Stimulated activated CD8-positive, alpha-beta memory T cell treated with anti-CD3 and anti-CD28 coated beads, Interleukin-7, amount 100 ng/mL, for 1 hour (primary cell): ENCODE measurements at places on chromosomes 7 and 10.
A peak's percentile ranks its signal among the peaks of the same experiment; 100 is the strongest.

DNA sequence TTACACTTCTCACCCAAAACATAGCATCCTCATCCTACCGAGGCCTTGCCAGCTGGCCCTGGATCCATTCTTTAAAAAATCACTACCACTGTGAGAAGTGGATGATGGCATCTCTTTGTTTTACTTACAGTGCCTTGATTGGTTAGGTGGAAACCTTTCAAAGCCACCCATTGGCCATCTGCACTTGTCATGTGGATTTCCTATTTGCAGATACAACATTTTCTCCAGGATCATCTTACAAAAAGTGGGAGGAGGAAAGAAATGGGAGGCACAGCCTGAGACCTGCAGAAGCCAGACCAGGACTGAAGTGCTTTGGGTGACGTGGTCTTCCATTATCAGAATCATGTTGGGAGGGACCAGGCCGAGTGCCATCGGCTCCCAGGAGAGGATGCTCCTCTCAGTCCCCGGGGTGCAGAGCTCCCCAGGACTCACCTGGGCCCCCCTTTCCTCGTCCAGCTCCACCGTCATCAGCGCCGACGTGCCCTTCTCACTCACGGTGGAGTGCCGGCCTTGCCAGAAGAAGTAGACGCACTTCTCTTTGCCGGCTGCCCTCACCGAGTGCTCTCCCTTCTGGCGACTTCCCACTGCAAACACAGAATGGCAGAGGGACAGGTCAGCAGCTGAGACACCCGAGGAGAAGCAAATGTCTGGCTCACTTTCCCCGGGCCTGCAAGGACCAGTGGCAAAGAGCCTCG is 161.2 kb downstream of the SVIL start:
- DNase-seq: no peak

DNA sequence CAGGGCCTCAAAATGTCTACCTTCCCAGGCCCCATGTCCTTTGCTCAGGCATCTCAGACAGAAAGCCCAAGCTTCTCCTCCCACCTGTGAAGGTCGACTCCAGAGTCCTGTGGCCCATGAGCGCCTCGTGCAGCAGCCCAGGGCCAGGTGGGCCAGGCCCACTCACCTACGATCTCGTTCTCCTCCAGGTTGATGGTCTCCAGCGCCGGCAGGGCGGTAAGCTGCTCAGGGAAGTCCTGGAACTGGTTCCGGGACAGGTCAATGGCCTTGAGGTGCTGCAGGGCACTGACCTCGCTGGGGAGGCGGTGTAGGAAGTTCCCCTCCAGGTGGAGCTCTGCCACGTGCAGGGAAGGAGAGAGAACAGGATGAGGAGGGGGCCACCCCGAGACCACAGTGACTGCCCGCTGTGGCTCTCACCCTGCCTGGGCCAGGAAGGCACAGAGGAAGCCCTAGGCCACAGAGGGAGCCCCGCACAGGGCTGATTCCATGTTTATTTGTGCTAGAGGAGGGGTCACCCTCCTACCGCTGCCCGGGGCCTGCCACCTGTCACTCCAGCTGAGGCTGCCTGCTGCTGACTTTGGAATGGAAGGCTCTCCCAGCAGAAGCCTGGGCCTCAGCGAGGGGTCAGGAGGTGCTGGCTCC is 40.0 kb upstream of the NPFFR1 start:
- DNase-seq: no peak

- no peak for DNase-seq
These were observed 865.9 kb downstream of the CNTNAP2 start for GRCh38 chr7:146982482-146982881.

DNA sequence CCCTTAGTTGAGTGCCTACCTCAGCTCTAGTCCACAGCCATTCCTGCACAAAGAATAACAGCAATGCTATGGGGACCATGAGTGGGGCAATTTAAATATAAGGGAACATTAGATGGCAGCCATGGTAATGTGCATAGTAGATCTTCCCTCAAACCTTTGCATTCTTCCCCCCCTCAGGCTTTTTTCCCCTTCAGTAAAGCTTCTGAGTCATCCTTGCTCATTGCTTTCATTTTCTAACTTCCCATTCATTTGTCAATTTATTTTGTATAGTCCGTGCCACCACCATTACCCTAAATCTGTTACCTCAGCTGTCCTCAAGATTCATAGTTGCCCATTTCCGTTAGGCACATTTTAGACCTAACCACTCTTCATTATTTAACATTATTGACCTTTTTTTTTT is 10.7 kb downstream of the HECTD2 start:
- DNase-seq: no peak

- no peak for DNase-seq
These were observed 426.4 kb downstream of the TYW1 start for GRCh38 chr7:67423065-67423464.

GRCh38 chr10:21526860-21527597 is 1.5 kb upstream of the SKIDA1 start:
- no peak for DNase-seq

GRCh38 chr7:33813331-33813730 is 92.0 kb upstream of the BMPER start:
- DNase-seq: no peak

DNA sequence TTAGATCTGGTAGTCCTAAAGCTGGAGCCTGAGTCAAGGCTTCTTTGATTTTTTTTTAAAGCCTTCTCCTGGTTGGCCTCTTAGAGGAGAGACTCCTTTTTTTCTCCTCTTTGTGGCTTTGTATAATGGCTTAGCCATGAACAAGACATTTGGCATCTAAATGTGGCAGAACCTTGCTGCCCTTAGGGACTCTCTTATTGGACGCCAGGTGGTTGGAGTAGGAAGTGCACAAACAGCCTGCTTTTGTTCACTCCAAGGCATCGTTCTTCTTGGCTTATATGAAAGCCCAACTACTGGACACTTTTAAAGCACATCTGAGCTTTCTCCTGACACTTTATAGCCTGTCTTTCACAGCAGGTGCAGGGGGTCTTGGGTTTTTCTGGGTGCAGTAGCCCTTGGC is 25.0 kb downstream of the ZPBP start:
- no peak for DNase-seq

GRCh38 chr10:110610308-110610774 is 33.8 kb upstream of the RBM20 start:
- DNase-seq: peak; percentile 12

DNA sequence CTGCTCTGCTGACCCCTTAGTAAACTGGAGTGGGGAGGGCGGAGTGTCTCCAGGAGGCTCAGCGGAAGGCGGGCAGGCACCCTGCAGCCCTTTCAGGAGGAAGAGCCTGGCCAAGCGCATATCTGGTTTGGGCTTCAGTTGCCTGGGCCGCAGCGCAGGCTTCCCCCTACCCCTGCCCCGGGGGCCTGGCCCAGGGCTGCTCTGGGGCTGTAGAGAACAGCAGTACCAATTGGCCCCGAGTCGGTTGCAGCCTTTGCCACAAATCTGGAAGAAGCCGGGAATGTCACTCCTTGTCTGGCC is 28.1 kb upstream of the JAKMIP3 start:
- no peak for DNase-seq

GRCh38 chr10:30752481-30752881 is 122.9 kb upstream of the LYZL2 start:
- no peak for DNase-seq

DNA sequence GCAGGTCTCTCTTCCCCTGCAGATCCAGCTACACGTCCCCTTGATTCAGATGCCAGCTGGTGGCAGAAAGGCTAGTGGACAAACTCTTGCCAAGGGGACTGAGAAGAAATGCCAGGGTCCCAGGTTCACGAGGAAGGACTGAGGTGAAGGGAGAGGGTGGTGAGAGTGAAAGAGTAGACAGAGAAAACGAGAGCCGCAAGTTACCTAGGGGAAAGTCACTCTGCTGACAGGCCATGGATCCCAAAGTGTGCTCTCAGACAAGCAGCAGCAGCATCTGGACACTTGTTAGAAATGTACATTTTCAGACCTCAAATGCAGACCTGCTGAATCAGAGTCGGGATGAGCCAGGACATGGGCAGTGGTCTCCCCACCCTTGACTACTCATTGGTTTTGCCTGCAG is 192.3 kb downstream of the FGFR2 start:
- no peak for DNase-seq

- no peak for DNase-seq
These were observed 914.4 kb downstream of the PCDH15 start for GRCh38 chr10:53886325-53887300.

GRCh38 chr10:127091354-127091753 is 105.0 kb downstream of the INSYN2A start:
- DNase-seq: no peak

DNA sequence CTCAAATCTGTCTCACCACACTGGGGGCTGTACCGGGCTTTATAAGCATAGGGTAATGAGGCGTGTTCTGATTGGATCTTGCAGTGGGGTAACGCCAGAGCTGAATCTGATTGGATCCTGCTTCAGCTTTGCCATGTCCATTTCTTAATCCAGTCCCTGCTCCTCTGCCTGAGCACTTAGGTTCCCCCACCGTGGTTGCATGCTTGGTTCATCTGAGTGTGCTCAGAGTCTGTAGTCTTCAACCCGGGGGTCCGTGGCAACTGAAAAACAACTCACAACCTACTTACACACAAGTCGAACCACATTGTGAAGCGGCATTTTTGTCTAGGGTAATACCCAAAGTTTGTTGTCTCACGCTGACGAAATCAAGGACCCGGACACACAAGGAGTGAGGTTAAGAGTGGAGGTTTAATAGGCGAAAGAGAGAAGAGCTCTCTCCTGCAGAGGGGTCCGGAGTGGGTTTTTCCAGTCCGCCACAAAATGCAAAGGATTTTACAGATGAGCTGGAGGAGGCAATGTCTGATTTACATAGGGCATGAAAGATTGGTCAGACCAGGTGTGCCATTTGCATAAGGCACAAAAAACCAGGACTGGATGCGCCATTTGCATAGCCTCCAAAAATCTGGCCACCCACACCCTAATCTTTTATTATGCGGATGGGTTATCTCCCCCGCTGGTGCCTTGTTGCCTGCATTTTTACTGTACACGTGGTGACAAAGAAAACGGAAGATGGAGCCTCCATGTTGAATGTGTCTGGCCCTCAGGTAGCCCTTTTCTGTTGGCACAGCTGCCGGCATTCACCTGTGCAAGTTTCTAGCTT is 641.8 kb upstream of the FOXK1 start:
- no peak for DNase-seq

- DNase-seq: no peak
These were observed 8.0 kb downstream of the RASSF4 start for GRCh38 chr10:44967616-44968015.

- DNase-seq: no peak
These were observed 77.7 kb downstream of the VWA2 start for GRCh38 chr10:114316744-114317143.

DNA sequence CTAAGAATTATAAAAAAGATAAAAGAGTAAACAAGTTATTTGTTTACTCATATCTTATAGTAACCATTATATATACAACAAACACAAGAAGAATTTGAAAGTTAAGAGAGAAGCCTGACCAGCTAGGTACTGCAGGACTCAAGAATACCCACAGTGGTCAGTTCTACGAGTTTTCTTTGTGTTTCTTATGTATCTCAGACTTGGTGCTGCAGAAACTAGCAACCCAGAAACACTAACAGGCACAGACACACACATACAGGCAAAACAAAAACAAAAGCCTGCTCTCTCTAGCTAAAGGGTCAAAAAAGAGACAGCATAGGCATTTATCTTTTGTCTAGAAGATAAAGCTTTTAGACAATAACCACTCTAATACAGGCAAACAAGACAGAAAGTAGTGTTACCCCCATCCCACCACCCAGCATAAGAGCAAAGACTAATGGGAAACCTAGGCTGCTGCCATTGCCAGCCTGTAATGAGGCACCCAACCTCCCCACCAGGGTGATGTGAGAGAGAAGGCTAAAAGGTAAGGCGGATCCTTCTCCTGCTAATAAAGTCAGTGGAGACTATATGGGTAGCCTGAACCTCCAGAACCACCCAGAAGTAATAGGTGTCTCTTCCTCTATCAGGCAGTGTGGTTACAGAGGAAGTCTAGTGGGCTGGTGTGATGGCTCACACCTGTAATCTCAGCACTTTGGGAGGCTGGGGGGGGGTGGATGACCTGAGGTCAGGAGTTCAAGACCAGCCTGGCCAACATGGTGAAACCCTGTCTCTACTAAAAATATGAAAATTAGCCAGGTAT is 113.9 kb downstream of the DNAJC1 start:
- no peak for DNase-seq

- no peak for DNase-seq
These were observed 43.7 kb downstream of the FAM53B start for GRCh38 chr10:124700293-124701037.

DNA sequence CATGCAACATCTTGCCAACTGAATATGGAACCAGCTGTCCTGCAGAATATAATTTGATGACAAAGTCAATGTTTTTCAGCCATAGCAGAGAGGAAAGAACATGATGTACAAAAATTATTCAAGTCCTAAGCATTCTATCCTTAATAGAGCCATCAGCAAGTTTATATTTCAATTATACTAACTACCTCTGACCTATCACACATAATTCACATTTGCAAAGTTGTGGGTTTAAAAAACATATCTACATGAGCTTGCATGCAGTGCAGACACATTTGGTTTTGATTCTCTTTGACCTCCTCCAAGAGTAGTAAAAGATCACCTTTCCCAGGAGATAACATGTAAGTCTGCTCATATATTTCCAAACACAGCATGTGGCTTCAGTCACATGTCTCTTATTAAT is 126.0 kb upstream of the FGFR2 start:
- DNase-seq: no peak

GRCh38 chr10:120945801-120946302 is 94.7 kb downstream of the WDR11 start:
- no peak for DNase-seq

GRCh38 chr10:24197263-24197662 is 11.7 kb upstream of the KIAA1217 start:
- no peak for DNase-seq

DNA sequence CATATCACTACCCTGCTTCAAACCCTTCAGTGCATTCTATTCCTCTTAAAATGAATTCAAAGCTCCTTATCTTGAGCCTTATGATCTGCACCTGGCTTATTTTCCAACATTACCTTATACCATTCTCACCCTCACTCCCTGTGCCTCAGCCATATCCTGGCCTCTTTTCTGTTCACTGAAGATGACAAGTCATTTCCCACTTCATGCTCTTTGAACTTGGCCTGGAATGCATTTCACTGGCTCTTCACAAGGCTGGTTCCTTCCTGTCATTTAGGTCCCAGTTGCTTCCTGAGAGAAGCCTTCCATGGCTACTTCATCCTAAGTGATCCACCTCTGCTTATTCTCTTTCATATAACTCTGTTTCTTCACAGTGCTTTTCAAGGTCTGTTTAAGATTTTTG is 3.2 kb upstream of the LIPF start:
- no peak for DNase-seq

DNA sequence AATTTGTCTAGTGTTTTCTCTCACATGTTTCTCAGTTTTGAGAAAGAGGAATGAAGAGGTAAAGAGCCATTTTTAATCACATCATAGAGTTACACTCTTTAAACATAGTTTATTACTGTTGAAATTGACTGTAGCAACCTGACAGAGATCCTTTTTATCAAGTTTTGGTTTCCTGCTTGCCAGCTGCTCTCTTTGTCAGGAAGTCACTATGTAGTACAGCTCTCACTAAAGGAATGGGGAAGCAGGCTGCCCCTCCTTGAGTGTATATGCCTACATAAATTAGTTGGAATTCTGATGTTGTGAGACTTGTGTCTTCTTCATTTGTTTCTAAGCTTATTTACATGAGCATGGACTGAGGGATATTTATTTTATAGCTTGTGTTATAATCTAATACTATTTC is 1274.0 kb upstream of the CELF2 start:
- DNase-seq: no peak
